Activated T-cell treated with anti-CD3 and anti-CD28 coated beads, Interleukin-2, amount 50 U/mL, for 4 hours (primary cell): ENCODE measurements at places on chromosomes 11 and 22.

DNA sequence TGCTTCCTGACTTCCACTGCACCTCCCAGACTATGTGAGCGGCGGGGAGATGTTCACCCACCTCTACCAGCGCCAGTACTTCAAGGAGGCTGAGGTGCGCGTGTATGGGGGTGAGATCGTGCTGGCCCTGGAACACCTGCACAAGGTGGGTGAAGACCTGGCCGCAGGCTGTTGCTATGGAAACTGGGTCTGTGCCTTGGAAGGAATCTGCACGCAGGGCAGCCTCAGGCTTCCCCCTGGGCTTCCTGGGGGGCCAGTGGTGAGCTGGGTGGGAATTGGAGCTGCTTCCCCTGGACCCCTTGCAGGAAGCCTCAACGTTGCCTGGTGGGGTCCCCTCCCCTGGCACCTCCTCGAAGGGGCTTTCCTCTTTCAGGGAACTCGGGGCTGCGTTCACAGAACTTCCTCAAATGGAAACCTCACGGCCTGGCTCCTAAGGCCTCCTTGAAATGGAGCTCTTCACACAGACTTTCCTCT lies 1.5 kb downstream of the RPS6KA4 start:
- DNase-seq = no peak

DNA sequence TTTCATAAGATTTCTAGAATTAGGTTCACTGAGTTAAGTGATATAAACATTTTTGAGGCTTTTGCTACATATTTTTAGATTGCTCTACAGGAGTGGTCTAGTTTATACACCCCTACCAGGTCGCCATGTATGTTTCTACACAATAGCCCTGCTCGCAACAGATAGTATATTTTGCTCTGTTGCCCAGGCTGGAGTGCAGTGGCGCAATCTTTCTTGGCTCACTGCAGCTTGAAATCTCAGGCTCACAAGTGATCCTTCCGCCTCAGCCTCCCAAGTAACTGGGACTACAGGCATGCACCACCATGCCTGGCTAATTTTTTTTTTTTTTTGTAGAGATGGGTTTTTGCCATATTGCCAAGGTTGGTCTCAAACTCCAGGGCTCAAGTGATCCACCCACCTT lies 10.4 kb downstream of the ZNRF3 start:
- no peak for DNase-seq

- no peak for DNase-seq
These were observed 123.1 kb downstream of the PKNOX2 start for GRCh38 chr11:125287491-125288210.

GRCh38 chr22:28395920-28396753 lies 283.5 kb downstream of the TTC28 start:
- DNase-seq = no peak

DNA sequence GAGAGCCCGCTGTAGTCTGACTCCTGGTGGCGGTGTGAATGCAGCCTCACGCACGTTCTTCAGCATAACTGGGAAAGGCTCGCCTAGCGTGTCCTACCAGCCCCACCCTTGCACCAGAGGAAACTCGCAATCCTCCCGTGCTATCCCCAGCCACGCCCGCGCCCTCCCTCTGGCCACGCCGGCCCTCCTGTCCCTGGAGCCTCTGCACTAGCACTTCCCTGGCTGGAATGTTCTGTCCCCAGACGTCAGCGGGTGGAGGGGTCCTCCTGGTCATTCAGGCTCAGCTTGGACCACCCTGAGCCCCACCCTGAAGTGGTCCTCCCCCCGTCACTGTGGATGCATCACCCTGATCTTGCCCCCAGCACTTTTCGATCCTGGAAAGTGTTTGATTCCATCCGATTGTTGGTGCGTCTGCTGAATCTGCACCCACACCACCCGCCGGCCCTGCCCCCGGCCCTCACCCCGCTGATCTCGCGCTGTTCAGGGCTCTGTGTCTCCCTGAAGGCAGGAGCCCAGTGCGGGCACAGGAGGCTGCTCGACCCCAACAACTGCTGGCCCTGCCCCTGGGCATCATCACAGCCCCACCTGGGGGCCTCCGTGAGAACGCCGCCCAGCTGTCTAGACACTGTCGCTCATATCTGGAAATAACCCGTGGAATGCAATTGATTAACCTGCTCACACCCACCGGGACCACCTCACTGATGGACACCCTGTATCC lies 437.0 kb downstream of the TBC1D22A start:
- no peak for DNase-seq

- DNase-seq = peak; percentile 66
These were observed 99.7 kb upstream of the IGLL5 start for GRCh38 chr22:22787786-22788459.

GRCh38 chr11:82949352-82949751 lies 47.8 kb downstream of the DDIAS start:
- no peak for DNase-seq

GRCh38 chr11:83689144-83689780 lies 403.1 kb upstream of the CCDC90B start:
- no peak for DNase-seq

DNA sequence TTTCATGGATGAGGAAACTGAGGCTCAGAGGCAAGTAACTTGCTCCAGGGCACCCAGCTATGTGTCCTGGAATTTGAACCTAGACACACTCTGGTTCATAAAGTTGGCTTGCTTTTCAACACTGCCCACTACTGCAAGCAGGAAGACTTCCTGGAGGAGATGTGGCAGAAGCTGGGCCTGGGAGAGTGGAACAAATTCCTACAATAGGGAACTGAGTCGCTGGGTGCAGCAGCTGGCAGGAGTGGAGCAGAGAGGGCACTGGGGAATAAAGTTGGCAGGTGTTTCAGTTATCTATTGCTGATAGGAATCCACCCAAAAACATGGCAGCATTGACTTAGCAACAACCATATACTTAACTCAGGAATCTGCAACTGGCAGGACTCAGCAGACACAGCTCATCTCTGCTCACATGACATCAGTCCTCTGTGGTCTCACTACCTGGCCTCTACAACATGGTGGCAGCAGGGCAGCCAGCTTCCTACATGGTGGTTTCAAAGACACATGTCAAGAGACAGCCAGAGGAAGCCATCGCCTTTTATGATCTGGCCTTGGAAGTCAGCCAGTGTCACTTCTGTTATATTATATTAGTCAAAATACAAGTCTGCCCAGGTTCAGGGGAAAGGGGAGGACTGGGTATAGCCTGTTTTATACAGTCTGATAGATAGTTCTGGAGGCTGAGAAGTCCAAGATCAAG lies 10.6 kb upstream of the CARD10 start:
- no peak for DNase-seq

GRCh38 chr11:93166194-93166593 lies 31.6 kb downstream of the SLC36A4 start:
- no peak for DNase-seq

- no peak for DNase-seq
These were observed 193.6 kb upstream of the CARD18 start for GRCh38 chr11:105333153-105333552.

DNA sequence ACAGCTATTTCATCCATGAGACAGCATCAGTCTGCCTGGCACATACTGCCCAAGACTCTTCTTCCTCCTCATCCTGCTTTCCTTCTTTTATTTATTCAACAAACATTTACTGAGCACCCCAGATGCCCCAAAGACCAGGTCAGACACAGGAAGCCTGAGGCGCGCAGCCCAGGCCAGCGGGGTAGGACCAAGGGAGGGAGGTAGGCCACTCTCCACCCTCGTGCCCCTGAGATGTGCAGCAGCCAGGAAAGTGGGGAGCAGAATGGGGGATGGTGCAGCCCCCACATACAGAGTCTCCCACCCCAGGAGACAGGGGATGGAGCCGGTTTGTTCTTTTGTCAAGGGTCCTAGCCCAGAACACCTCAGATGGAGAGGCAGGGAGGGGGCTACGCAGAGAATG lies 4.2 kb upstream of the IL2RB start:
- no peak for DNase-seq

GRCh38 chr11:15185021-15185420 lies 70.3 kb downstream of the INSC start:
- no peak for DNase-seq

DNA sequence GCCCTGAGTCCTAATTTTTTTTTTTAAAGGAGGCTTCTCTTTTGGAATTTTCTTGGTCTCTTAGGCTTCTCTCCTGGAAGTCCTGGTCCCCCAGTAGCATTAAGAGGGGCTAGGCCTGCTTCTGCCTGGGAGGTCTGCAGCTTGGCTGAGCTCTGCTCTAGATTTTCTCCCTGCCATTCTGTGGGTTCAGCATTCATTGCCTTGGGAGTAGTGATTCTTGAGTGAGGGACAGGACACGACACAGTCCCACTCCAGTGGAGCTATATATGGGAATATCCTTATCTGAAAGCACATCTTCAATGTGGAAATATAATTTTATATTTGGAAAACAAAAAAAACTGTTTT lies 3.7 kb downstream of the IGSF22 start:
- no peak for DNase-seq

DNA sequence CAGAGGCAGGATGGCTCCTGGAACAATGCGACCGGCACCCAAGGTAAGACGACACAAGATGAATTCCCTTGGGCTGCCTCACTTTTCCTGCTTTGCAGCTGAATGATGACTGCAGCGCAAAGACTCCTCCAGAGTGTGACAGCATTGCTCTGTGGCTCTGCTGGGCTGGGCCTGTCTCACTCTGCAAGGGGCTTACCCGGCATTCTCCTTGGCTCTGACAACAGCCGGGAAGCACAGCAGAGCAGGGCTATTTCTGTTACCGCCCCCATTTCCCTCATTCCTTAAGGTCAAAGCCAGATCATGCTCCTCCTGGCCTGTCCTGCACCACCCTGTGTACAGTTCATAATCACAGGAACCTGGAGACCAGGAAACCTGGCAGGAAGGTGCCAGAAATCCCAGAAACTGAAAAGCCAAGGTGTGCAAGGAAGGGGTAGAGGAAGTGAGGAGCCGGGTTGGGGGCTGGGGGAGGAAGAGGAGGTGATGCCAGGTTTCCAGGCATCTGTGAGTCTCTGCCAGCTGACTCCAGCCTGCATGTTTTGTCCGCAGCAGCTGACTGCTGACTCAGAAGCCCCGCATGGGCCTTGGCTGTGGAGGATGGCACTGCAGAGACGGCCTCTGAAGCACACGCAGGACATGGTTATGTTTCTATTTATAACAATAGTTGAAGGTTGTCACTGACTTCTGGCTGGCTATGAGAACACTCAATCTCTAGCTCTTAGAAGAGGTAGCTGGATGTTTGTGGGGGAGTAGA lies 113.6 kb downstream of the MICAL3 start:
- no peak for DNase-seq

GRCh38 chr22:45866646-45867117 lies 110.3 kb downstream of the WNT7B start:
- no peak for DNase-seq

GRCh38 chr11:304915-305843 lies 2.4 kb upstream of the IFITM2 start:
- peak; percentile 59 for DNase-seq

GRCh38 chr11:1131033-1131911 lies 26.5 kb upstream of the MUC5AC start:
- no peak for DNase-seq

DNA sequence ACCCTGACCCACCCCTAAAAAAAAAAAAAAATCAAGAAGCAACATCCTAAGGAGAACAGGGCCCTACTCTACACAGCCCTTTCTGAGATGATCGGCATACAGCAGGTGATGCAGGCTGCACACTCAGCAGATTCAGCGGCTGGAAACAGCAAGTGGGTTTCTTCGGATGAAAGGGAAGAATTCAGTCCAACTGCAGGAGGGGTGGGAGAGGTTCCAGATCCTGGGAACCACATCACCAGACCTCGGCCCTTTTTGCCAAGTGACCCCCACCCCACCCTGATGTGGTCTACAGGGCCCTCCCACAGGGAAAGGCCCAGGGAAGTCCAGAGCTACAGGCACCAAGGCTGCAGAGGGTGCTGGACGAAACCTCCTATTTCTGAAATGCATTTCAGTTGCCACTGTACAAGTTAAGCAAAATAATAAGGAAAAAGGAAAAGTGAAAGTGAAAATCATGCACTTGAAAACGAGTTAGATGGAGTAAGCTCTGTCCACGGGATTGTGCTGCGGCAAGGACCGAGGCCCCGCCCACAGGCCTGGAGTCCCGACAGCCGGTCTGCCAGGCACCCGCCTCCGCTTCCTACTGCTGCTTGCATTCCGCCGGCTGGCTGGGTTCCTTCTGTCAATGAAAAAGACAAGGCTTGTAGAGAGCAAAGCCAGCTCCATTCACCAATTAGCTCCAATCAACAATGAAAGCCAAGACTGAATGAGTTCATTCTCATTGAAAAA lies 16.0 kb upstream of the PHLDA2 start:
- DNase-seq = peak; percentile 41

DNA sequence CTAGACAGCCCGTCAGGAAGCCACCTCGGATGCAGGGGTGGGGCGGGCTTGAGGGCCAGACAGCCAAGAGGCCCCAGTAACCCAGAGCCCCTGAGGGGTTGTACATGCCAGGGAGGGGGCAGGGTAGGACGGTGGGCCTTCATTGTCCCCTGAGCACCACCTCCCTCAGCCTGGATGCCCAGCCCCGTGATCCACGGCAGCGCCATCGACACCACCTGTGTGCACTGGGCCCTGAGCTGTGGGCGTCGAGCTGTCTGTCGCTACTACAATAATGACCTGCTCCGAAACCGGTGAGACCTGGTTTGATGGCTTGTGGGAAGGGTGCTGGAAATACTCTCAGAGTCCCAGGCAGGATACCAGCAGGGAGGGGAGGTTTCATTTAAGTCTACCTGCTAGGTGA lies 37.4 kb upstream of the TPBGL start:
- DNase-seq = no peak

DNA sequence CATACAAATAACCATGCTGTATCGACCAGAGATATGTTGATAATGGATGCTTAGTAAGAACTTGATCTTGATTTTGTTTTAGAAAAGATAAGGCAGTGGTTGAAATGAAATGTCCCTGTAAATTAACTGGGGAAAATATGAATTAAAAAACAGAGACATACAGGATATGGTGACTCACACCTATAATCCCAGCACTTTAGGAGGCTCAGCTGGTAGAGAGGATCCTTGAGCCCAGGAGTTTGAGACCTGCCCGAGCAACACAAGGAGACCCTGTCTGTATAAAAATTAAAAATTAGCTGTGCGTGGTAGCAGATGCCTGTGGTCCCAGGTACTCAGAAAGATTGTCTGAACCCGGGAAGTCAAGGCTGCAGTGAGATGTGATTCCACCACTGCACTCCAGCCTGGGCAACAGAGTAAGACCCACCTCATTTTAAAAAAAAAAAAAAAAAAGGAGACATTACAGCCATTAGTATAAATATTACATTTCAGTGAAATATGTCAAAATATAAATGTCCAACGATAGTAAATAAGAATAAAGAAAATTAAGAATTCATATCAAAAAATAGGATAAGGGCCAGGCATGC lies 4.6 kb downstream of the PICALM start:
- DNase-seq = no peak

- no peak for DNase-seq
These were observed 21.0 kb downstream of the ASCL2 start for GRCh38 chr11:2249189-2249916.

GRCh38 chr11:416051-416756 lies 1.4 kb upstream of the SIGIRR start:
- DNase-seq = no peak

- DNase-seq = peak; percentile 79
These were observed 1.2 kb upstream of the CERK start for GRCh38 chr22:46739094-46739870.
